ENCODE measurements at places on chromosomes 16 and 17.

GRCh38 chr17:5672815-5673430 is 88.6 kb upstream of the NLRP1 start:
- DNase-seq: peak; percentile 30

DNA sequence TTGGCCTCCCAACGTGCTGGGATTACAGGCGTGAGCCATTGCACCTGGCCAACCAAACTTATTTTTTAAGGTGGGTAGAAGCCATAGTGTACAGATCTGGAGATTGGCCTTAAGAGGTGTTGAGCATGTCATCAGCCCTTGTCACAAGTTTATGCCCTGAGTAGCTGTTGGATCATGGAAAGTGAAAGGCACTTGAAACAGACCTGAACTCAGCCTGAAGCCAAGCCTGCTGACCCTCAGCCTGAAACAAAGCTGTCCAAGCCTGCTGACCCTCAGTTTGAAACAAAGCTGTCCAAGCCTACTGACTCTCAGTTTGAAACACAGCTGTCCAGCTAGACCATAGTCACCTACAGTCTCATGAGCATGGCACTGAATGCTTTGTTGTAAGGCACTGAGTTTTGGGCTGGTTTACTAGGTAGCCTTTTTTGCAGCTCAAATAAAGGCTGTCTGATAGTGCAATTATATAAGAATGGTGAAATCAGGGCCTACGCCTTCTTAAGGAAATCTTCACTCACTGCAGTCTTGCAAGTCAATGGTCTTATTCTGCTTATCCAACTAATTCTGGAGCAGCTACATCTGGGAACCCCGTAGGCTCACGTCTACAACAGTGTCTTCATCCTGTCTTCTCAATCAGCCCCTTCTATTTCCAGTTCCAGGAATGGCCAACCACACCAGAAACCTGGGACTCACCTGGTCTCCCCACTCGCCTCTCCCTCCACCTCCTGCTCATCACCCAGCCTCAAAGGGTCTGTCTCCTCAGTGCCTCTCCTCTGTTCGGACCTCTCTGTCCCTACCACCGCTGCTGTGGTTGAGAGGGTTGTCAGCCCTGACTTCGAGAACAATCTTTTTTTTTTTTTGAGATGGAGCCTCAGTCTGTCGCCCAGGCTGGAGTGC is 2.9 kb upstream of the NPIPB15 start:
- no peak for DNase-seq

- no peak for DNase-seq
These were observed 35.4 kb downstream of the SNX20 start for GRCh38 chr16:50645563-50646220.

GRCh38 chr17:82097184-82097918 is 685 bp downstream of the FASN start:
- DNase-seq: peak; percentile 77

- no peak for DNase-seq
These were observed 8.8 kb upstream of the NR1D1 start for GRCh38 chr17:40108970-40109824.

- no peak for DNase-seq
These were observed 7.7 kb downstream of the PSMD7 start for GRCh38 chr16:74304164-74304834.

DNA sequence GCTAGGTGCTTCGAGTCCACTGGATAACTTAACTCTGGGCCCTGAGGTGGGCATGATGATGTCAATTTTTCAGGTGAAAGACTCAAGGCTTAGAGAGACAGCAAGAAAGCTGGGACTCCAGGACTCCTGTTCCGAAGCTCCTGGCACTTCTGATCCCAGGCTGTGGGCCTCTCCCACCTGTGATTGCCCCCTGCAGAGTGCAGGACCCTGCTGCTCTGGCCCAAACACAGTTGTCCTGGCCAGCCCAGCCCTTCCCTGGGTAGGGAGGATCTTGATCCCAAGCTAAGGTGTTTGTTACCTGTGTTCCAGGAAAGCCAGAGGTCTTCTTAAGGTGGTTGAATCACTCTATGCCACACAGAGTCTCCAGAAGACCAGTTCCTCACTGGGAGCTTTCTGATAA is 3.1 kb downstream of the CHST5 start:
- DNase-seq: no peak

DNA sequence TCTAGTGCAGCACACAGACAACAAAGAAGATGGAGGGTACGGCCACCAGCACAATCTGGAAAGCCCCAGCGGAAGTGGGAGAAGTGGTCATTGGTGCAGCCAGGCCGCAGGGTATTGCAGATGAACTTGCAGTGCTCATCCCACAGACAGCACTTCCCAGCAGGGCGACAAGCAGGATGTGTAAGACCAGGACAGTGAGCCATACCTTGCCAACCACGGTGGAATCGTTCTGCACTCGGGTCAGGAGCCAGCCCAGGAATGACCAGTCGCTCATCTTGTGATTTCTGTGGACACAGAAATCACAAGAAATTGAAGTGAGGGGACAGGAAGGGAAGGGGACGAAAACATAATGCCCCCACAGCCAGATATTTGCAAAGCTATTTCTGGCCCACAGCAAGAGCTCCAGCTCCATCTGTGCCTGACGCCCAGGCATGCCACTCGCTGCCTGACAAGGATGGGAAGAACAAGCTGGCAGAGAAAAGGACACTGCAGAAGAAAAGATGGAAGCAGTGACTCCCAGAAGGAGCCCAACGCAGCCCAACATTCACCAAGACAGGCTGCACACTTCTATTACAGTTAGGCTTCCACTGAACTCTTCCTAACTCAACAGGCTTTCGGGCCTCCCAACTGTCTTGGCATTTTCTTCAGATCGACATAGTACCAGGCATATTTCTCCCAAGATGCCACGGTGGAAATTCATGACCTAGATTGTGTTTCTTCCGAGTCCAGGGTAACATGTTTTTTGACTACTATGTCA is 17.5 kb upstream of the MYO18A start:
- DNase-seq: no peak

GRCh38 chr17:60091908-60092331 is 13.2 kb upstream of the HEATR6 start:
- no peak for DNase-seq

DNA sequence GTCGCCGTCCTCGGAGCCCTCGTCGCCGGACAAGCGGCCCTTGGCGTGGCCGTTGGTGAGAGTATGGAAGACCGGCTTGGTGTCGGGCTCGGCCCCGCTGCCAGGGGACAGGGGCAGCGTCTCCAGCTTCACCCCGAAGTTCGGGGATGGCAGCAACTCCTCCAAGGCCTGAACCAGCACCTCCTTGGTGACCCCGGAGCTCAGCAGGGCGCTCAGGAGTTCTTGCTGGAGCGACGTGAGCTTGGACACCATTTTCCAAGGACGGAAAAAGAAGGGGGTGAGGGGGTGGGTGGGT is 279 bp downstream of the HNF1B start:
- DNase-seq: no peak

DNA sequence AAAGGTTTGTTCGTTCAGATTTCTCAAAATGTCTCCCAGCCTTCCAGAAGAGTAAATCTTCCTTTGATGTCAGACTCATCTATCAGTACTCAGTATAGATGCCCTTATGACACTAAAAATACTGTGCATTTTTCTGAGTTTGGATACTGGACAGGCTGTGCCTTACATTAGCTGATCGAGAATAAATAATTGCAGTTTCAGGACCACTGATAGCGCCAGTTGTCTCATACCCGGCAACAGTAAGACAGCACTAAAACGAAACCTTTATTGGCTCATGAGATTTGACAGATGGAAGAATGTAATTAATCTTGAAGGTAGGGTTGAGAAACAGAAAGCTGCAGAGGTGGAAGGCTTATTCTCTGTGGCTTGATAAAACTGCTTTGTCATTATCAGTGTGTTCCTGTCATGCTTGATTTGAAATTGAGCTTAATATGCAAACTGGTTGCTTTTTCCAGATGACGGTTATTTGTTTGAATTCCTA is 1.2 kb downstream of the ATP6V0A1 start:
- DNase-seq: no peak

DNA sequence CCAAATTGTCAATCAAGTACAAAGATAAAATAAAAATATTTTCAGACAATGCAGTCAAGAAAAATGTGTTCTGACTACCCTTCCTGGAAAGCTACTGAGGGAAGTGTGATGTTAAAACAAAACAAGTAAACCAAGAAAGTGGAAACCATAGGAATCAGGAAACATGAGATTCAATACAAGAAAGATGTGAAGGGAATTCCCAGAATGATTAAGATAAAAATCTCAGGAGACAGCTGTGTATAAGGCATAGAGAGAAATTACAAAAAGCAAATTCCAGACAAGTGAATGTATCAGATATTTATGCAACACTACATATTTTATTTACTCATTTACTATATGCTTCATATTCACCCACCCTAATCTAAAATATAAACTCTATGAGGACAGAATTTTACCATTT is 32.2 kb downstream of the TRIM37 start:
- no peak for DNase-seq

DNA sequence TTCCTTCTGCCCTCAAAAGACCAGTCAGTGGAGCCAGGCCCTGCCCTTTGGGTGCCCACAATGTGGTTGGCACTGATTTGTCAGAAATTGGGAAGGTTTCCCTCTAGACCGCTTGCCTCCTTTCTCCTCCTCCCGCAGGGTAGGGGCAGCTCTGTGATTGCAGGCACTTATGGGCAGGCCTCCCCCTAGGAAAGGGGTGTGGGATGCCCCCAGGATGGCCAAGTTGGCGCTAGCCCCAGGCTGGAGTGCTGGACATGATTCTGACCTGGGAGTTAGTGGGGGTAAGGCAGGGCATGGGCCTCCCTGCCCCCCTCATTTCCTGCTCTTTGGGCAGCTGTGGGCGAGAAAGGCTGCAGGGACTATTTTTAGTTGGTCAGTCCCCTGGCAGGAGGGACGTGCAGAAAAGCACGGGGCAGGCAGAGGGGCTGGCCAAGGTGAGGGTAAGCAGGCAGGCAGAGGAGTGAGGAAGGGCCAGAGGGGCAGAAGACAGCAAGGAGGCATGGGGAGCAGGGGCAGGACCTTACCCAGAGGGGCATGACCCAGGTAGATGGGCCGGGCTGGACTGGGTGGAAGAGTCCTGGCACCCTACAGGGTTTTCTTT is 3.3 kb downstream of the RARA start:
- no peak for DNase-seq

GRCh38 chr16:19524616-19525384 is 1.1 kb downstream of the CCP110 start:
- no peak for DNase-seq

DNA sequence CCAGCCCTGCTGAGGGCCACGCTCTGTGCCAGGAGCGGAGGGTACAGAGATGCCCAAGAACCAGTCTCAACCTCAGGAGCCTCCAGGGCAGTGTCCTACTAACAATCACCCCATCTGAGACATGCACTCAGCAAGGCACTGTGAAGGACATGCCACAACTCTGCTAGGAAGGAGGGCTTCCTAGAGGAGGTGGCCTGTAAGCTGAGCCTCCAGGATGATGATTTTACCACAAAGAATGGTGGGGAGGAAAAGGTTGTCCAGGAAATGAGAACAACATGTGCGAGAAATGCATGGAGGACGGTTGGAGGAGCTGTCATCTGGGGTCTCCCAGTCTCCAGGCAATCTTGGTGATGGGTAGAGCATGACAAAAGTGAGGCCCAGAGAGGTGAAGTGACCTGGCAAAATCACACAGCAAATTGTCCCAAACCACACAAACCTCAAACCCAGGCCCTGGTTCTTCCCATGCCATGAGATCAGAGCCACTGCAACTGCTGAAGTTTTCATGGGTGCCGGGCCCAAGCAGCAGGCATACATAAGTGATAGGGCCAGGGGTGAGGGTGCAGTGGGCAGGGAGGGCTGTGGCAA is 30.5 kb downstream of the CNGB1 start:
- DNase-seq: no peak

GRCh38 chr17:81153340-81153803 is 11.9 kb upstream of the PVALEF start:
- DNase-seq: no peak

DNA sequence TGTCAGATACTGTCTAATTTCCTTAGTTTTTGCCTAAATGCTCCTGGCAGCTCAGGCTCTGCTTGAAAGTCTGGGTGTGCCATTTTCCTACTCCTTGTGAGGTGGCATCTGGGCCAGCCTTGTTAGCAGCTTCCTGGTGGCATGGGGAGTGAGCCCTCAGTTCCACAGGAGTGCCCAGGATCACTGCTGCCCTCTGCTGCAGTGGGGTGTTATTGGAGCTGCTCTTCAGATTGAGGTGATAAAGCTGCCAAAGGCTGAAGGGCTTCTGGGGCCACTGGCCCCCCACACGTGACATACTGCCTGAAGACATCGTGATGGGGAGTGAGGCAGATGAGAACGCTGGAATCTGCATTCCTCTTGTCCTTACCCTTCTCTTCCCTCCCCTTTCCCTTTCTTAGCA is 27.4 kb downstream of the CEP95 start:
- DNase-seq: no peak

- no peak for DNase-seq
These were observed 131.0 kb downstream of the AATF start for GRCh38 chr17:37079735-37080134.

DNA sequence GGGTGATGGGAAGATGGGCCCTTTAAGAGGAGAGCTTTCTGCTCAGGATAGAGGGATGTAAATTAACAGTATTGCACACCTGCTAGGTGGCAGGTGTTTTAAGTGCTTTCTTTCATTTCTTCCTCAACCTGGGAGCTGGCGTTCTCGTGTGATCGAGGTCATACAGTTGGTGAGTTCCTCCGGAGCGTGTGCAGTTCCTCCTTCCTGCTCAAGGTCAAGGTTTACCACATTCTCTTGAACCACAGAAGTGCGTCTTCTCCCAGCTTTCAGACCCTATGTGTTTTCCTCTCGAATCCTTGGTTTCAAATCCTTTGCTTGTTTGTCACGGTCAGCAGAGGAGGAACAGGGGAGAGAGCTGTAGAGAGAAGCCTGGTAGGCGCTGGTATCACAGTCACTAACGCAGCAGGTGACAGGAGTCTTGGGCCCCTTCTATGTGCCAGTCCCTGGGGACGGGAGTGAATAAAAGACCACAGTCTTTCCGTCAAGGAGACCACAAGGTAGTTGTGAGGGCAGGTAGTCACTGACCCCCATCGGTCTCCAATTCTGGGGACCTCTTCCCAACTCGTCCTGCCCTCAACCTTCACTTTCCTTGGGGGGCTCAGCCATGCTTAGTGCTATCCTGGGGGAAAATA is 791 bp downstream of the DNAI2 start:
- no peak for DNase-seq

GRCh38 chr16:65704866-65705265 is 583.0 kb upstream of the CDH11 start:
- DNase-seq: no peak

DNA sequence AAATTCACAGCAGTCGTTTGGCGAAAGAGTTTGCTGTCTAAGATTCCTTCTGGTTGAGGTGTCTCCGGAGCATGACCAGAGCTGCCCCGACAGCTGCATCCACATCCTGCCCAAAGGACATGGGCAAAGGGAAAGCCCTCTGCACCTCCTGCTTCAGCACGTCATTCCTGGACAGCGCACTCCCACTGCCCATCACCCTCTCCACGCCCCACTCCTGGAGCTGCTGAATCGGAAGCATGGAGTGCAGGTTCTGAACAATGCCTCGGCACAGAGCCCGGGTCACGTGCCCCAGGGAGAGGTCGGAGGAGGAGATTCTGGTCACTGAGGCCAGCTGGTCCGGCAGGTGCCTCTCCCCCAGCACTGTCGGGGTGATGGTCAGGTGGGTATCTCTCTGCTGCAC is 1.3 kb upstream of the TRPV1 start:
- DNase-seq: no peak

- no peak for DNase-seq
These were observed 23.7 kb downstream of the NAA60 start for GRCh38 chr16:3467182-3467581.

- DNase-seq: no peak
These were observed 83.6 kb downstream of the SDK2 start for GRCh38 chr17:73560661-73561060.
